Esophagus muscularis mucosa (tissue), 4 donors: ENCODE measurements at places on chromosomes 16 and 17. TPM values are rescaled to one million over a fixed set of nuclear protein-coding genes. Genes with fewer than 3 reads are reported as not detected.

Gene CLEC19A
- total RNA-seq, result not detected

Gene CCL18
- 16.7 TPM for total RNA-seq

Gene HOXB1
- total RNA-seq, result not detected

Gene TEKT5
- not detected for total RNA-seq

Gene HID1
- total RNA-seq, result 4.5 TPM

Gene RPL13
- 5,828 TPM for total RNA-seq

Gene CASKIN2
- total RNA-seq, result 40.1 TPM

Gene CHST5
- not detected for total RNA-seq

Gene PRSS22
- total RNA-seq, result not detected

- peak; percentile 94 for DNase-seq
- H3K36me3 ChIP-seq, result no peaks in the 10 kb centered on the region
- H3K4me3 ChIP-seq, result peak overlapping the region; percentile 0
Observed at GRCh38 chr17:36149296-36149820, 27.1 kb downstream of the TBC1D3B start.

DNA sequence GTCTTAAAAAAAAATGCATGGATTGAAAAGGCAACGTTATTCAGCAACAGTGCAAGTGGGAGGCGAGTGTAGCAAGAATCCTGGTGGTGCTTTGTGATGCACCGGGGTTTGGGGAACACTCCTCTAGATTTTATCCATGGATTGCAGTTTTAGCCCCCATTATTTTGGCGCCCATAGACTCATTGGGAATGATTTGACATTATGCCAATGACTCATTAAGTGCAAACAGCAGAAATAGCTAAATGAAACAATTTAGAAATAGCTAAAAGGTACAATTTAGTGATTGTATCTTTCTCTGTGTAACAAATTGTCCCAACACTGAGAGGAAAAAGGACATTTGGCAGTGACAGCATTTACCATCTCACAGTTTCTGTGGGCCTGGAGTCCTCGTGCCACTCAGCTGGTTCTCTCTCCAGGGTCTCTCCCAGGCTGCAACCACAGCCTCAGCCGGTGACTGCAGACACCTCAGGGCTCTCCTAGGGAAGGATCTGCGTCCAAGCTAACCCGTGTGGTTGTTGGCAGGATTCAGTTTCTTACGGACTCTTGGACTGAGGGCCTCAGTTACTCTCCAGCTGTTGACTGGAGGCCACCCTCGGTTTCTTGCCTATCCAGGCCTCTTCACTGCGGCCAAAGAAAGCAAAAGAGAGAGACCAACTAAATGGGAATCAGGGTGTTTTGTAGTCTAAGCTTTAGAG lies 398.7 kb downstream of the SNX29 start:
- H3K4me3 ChIP-seq, result no peak overlapping the region
- peaks cover 7% of the 10 kb centered on the region for H3K4me1 ChIP-seq
- H3K36me3 ChIP-seq, result no peaks in the 10 kb centered on the region
- no peak for DNase-seq

GRCh38 chr17:48910370-48910769 lies 2.2 kb downstream of the UBE2Z start:
- H3K27ac ChIP-seq, result no peak overlapping the region
- peaks cover 44% of the 10 kb centered on the region for H3K36me3 ChIP-seq
- DNase-seq, result no peak
- H3K4me3 ChIP-seq, result no peak overlapping the region
- H3K27me3 ChIP-seq, result no peaks in the 10 kb centered on the region

DNA sequence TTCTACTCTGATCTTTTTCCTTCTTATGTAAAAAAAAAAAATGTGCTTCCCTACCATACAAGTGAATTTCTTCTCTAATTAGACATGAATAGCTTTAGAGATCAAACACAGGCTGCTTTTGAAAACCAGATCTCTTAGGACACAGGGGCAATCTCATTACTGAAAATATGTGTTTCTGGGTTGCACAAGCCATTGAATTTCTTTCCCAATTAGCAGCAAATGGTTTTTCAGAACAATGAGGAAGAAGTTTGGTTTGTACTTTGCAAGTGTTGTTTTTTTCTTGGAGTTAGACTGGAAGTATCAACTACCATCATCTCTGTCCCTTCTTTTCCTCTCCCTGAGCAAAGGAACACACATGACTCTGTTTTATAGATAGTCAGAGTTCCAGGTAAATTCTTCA lies 5.6 kb upstream of the ANKS4B start:
- no peak overlapping the region for H3K27ac ChIP-seq
- no peak overlapping the region for H3K4me3 ChIP-seq
- no peaks in the 10 kb centered on the region for H3K36me3 ChIP-seq
- H3K27me3 ChIP-seq, result no peaks in the 10 kb centered on the region

- peaks cover 44% of the 10 kb centered on the region for H3K4me1 ChIP-seq
- H3K27me3 ChIP-seq, result no peaks in the 10 kb centered on the region
- H3K36me3 ChIP-seq, result peaks cover 69% of the 10 kb centered on the region
- peak overlapping the region; percentile 51 for H3K27ac ChIP-seq
Observed at GRCh38 chr17:17818088-17818526, 18.7 kb downstream of the SREBF1 start.

DNA sequence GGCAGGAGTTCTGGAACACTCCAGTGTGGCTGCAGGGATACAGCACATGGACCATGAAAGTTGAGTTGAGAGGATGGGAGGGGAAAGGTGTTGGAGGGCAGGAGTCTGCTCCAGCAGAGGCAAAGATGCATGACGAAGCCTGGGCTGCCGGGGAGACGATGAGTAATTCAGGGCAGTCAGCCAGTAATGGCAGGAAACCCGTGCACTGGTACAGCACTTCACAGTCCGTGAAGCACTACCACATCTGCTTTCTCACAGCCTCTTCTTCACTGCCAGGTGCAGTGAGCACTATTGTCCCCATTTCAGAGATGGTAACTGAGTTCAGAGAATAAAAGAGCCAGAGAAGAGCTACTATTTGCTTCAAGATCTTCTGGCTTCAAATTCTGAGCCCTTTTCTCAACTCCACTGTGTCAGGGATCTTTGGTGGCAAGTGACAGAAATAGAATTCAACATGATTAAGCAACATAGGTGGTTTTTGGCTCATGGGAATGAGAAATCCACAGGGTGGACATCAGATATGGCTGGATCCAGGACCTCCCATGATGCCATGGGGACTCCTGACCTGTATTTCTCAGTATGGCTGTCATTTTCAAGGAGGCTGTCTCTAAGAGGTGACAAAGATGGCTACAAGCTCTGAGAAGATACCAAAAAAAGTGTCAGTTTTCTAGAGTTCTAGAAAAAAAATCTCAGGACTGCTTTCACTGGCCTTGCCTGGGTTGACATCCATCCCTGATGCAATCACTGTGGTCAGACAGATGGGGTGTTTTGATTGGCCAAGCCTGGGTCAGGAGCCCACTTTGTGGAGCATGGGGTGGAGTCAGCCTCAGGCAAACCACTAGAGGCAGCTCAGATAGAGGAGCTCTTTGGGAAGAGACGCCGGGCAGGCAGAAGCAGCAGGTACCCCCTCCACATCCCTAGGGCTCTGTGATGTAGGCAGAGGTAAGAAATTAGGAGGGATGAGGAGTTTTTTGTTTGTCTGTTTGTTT lies 24.7 kb downstream of the IL21R start:
- H3K27me3 ChIP-seq, result no peaks in the 10 kb centered on the region
- peak; percentile 88 for DNase-seq
- no peaks in the 10 kb centered on the region for H3K36me3 ChIP-seq
- H3K4me1 ChIP-seq, result no peaks in the 10 kb centered on the region

DNA sequence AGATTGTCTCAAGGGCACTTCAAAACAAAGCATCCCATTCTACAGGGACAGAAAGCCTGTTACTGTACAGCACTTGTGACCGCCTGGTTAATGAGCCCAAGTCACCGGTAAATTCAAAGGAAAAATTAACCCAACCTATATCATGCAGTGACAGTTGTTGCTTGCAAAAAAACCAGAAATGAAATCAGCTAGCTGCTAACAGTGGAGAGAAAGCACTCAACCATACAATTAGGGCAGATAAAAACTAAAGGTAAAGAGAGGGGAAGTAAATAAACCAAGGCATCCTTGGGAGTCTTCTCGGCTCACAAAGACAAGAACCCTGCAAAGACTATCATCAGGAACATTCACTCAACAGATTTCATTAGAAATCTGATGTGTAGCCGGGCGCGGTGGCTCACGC lies 5.9 kb downstream of the RETREG3 start:
- DNase-seq, result no peak
- peaks cover 54% of the 10 kb centered on the region for H3K4me1 ChIP-seq
- H3K36me3 ChIP-seq, result peaks cover 14% of the 10 kb centered on the region
- H3K27ac ChIP-seq, result no peak overlapping the region
- H3K27me3 ChIP-seq, result no peaks in the 10 kb centered on the region
- H3K4me3 ChIP-seq, result no peak overlapping the region

DNA sequence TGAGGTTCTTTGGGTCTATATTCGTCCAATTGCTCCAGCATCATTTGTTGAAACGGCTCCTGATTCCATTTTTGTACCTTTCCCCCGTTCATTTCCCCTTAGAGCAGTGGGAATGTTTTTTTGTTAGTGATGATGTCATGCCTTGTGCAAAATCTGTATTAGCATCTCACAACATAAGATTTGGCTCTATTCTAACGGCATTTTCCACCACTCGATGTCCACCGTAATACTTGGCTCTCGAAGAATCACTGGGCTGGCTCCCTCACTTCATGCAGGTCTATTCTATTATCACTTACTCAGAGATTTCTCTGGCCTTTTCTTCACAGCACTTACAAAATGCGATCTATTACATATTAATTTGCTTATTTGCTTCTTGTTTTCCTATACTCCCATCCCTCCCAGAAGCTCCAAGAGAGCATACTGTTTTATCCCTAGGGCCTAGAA lies 571 bp upstream of the NME1 start:
- no peak for DNase-seq
- peak overlapping the region; percentile 80 for H3K4me3 ChIP-seq
- no peaks in the 10 kb centered on the region for H3K27me3 ChIP-seq
- peaks cover 19% of the 10 kb centered on the region for H3K36me3 ChIP-seq
- H3K4me1 ChIP-seq, result peaks cover 20% of the 10 kb centered on the region
